ENCODE measurements at places on chromosomes 4 and X. TPM values are rescaled to one million over a fixed set of nuclear protein-coding genes. Genes with fewer than 3 reads are reported as not detected.

Gene SPRY1
- total RNA-seq, result 1.3 TPM

Gene NPFFR2
- total RNA-seq, result not detected

Gene PRKG2
- 0.02 TPM for total RNA-seq

Gene CXCL11
- total RNA-seq, result not detected

Gene XAGE1A
- not detected for total RNA-seq

Gene NAT8L
- 0.45 TPM for total RNA-seq

Gene OTUD6A
- not detected for total RNA-seq

Gene EXOC1L
- total RNA-seq, result not detected

Gene HS6ST2
- total RNA-seq, result 3.9 TPM

Gene RNF175
- total RNA-seq, result not detected

Gene PABPC1L2A
- total RNA-seq, result not detected

Gene HSFX2
- total RNA-seq, result not detected

Data from H4 (cell line).